ENCODE measurements at places on chromosomes 5 and 9. TPM values are rescaled to one million over a fixed set of nuclear protein-coding genes. Genes with fewer than 3 reads are reported as not detected.

The PCDHGB6 gene
- 0.11 TPM for total RNA-seq

The ADAMTS16 gene
- 1.7 TPM for total RNA-seq

The TTC23L gene
- total RNA-seq: not detected

The PCDHB10 gene
- not detected for total RNA-seq

The SPAAR gene
- not detected for total RNA-seq

The SHC3 gene
- total RNA-seq: 0.80 TPM

The F12 gene
- total RNA-seq: 21.8 TPM

The CDK5RAP2 gene
- total RNA-seq: 31.9 TPM
